Renal cortex interstitium (tissue), 15 donors: ENCODE measurements at places on chromosomes 6 and 20. TPM values are rescaled to one million over a fixed set of nuclear protein-coding genes. Genes with fewer than 3 reads are reported as not detected.

GRCh38 chr20:23435626-23436539 lies 3.6 kb upstream of the CSTL1 start:
- no peak for DNase-seq

DNA sequence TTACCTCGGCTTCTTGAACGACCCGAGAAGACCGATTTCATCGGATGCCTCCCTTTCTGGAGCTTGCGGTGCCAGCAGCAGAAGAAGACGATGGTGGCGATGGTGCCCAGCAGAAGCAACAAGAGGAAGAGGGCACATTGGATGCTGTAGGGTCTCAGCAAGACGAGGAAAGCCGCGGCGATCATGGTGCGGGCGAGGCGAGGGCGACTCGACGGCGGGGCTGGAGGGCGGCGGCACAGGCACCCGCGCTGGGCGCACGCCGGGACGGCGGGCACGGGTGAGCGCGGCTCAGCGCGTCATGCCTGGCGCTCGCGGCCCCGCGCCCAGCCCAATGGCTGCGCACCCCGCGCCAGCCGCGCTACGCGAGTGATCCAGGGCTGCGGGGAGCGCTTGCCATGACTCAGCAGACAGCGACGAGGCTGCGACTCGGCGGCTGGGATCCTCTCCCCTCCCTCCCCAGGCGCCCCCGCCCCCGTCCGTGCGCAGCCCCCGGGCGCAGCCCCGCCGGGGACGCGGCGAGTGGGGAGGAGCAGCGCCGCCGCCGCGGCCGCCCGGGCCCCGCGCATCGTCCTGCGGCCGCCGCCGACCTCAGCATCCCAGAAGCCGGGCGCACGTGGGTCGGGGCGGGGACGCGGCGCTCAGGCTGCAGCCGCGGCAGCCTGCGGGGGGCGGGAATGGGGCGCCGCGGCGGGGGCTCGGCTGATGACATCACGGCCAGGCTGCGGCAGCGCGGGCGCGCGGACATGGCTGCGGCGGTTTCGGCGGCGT lies at the start of gene BEND6:
TSS of gene BEND6 (plus strand) at position 705 of the 768 bp plus-strand sequence. CDS start 26,704 bp downstream, outside the sequence.
- no peak for DNase-seq

DNA sequence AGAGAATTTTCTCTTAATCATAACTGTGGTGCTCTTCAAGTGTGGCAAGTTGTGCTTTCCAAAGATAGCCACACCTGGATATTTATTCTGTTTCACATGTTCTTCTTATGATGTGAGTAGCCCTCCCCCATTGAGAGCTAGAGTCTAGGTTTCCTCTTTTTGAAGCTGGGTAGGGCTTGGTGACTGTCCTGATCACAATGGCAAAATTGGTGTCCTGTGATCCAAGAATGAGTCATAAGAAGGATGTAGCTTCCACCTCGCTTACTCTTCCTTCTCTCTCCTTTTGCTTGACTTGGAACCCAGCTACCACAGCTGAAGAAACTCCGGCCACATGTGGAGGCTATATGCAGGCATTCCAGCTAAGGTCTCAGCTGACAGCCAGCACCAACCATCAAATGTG lies 7.4 kb upstream of the IGF2R start:
- no peak for DNase-seq

The RAB44 gene
- 0.08 TPM for polyA plus RNA-seq

GRCh38 chr6:87066449-87067333 lies 28.2 kb downstream of the CGA start:
- peak; percentile 48 for DNase-seq

The B3GAT2 gene
- polyA plus RNA-seq: 2.4 TPM

DNA sequence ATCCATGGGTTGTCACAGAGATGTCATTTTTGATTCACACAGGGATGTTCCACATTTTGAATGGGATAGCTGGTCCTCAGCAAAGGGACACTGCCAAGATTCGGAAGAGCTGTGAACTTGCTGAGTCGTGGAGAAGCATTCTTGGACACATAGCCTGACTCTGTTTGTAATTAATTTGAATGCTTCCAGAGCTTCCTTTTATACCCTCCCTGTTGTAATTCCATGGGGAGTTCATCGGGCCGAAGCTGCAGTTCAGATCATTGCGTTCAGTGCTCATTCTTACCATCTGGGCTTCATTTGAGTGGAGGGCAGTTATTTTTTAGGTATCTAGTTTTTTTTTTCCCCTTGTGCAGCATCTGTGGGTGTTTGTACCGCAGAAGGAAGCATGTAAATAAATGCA lies 126.5 kb downstream of the SLC24A3 start:
- no peak for DNase-seq

DNA sequence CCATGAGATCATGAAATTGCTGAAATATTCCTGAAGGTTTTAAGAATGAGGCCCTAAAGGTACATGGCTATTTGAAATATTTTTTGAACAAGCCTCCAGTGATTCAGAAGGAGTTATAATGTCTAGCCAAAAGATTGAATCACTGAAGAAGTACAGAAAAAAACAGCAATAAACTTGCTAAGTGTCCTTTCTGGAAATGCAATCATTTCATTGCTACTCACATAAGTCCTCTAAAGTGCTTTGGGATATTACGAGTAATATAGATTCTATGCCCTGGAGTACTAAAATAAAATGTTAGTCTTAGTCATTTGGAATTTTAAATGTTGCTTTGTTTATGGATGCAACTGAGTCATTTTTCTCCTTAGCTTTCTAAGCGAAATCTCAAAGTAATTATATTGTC lies 32.7 kb downstream of the CENPW start:
- no peak for DNase-seq

DNA sequence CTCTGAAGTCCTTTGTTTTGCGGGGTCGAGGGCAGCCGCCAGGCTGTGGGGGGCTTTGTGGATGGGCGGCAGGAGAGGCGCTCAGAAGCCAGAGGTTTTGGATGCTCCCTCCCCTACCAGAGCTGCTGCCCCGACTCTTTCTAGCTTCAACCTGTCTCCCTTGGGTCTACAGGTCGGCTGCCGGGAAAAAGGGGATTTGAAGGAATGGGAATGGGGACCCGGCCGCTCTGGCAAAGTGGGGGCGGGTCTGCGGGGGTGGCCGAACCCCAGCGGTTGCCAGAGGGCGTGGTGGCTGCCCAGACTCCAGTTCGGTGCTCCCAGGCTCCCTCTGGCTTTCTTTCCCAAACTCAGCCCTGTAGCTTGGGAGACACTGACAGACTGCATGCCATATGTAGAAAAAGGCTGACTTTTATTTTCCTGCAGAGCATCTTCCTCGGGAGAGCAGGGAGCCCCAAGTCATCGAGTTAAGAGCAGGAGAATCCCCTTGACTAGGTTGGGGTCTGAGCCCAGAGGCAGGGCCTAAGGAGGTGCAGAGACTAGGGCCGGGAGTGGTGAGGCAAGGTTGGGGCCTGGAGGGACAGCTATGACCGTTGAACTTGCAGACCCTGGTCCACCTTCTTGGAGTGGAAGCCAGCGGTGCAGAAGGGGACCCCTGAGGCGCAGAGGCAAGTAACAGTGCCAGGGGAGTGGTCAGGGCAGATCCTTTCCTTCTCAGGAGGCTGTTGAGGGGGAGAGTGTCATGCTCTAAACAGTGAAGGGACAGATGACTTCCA lies 1.4 kb upstream of the PPP1R18 start:
- DNase-seq: no peak

DNA sequence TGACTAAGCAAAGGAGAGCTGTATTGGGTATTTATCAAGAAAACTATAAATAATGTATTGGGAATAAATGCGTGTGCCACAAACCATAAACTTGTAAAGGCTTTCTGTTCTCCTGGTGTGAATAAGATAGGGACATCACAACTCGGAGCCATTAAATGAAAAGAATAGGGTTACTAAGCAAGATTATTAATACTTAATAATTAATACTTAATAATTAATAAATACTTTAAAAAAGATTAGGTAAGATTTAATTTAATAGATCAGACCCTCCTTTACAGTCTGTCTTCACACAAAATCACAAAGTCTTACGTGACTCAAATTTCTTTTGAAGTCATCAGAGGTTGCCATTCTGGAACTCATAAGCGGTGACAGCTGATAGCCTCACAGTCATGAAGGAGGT lies 648.9 kb downstream of the PRKN start:
- no peak for DNase-seq

- DNase-seq: no peak
Observed at GRCh38 chr6:1328129-1328800, 16.4 kb downstream of the FOXQ1 start.

GRCh38 chr20:58344741-58345140 lies 35.2 kb downstream of the RAB22A start:
- DNase-seq: no peak

DNA sequence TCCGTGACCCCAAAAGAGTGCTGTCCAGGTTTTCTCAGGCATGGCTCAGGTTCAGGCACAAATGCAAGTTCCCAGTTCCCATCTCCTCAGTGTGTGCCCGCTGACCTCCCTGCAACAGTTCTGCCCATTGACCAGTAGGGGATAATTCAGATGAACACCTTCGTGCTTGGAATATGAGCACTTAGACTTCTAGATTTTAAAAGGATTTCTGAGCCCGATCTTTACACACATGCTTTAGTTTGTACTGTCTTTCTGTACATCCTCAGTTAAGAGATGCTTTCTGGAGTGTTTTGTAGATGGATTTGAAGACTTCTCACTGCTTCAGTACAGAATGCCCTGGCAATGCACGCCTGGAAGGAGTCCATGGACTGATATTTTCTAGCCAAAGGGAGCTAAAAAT lies 239.6 kb upstream of the PLCB4 start:
- DNase-seq: no peak

DNA sequence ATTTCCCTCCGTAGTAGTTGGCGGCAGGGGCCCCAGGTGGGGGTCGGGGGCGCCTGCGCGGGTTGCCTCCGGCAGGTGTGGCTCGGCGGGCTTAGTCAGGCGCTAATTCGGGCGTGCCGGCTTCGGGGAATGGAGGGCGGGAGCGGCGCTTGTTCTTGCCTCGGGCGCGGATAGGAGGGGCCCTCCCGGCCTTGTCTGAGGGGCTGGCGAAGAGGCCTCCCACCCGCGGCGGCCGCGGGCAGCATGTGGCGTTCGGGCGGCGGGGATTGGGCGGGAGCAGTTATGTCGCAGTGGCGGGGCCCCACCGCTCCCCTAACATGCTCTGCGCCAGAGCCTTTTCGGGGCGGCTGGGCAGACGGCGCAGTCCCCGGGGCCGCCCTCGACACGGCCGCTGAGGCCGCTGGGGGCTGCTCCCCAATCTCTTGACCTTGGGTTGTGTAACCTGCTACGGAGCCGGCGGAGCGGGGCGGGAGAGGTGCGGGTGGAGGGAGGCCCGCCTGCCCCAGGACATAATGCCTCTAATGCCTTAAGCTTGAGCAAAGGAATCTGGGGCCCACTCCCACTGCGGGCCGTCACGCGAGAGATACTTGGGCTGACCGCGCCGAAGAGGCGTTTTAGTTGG lies 1.1 kb downstream of the AMD1 start:
- DNase-seq: no peak

DNA sequence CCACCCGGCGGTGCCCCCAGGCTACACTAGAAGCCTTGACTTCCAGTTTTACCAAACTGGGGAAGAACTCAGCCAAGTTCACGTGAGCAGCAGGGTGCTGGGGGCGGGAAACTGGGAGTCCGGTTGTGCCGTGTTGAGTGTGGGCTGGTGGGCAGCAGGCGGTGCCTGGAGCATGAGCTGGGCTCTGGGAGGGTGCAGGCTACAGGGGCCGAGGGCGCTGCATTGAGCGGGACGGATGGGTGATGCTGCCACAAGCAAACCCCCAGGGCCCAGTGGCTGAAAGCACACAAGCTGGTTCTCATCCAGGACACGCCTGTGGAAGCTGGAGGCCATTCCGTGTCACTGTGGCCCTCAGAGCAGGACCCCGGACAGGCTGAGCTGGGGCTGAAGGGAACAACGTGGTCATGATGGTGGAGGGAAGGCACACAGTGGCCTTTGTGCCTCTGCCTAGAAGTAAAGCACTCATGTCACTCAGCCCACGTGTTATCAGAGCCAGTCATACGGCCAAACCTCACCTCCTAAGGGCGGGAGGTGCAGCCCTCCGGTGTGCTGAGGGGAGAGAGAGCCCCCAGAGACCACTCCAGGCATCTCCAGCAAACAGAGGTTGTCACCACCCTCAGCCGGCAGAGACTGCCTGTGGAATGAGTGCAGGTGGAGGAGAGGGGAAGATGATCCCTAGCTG lies 29.5 kb downstream of the RBM38 start:
- no peak for DNase-seq

The HSPA12B gene
- 11.0 TPM for polyA plus RNA-seq

DNA sequence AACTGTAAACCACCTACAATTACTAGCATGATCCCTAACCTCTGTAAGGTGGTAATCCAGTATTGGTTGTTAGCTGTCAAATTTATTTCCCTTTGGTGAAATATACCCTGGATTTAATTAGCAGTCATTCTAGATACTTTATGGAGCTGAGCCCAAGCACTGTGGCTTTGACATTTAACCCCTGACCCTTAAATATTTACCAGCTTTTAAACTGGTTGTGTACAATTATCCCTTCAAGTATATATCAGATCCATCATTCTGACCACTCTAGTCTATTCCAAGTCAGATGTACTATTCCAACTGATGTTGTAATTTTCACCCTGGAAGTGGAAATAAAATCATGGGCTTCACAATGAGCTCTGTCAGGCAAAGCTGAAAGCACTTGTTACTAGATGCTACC lies 229.6 kb downstream of the FOXC1 start:
- DNase-seq: no peak

- no peak for DNase-seq
Observed at GRCh38 chr6:37057678-37058077, 52.2 kb downstream of the FGD2 start.

- DNase-seq: no peak
Observed at GRCh38 chr6:63740709-63741108, 105.1 kb downstream of the PHF3 start.

The CST7 gene
- polyA plus RNA-seq: 0.34 TPM

- DNase-seq: no peak
Observed at GRCh38 chr6:53858913-53859312, 64.1 kb downstream of the LRRC1 start.

GRCh38 chr6:16322666-16323312 lies 84.4 kb downstream of the GMPR start:
- peak; percentile 75 for DNase-seq
